Gastroesophageal sphincter (tissue), 4 donors: ENCODE measurements at places on chromosomes 5 and 9. TPM values are rescaled to one million over a fixed set of nuclear protein-coding genes. Genes with fewer than 3 reads are reported as not detected.

DNA sequence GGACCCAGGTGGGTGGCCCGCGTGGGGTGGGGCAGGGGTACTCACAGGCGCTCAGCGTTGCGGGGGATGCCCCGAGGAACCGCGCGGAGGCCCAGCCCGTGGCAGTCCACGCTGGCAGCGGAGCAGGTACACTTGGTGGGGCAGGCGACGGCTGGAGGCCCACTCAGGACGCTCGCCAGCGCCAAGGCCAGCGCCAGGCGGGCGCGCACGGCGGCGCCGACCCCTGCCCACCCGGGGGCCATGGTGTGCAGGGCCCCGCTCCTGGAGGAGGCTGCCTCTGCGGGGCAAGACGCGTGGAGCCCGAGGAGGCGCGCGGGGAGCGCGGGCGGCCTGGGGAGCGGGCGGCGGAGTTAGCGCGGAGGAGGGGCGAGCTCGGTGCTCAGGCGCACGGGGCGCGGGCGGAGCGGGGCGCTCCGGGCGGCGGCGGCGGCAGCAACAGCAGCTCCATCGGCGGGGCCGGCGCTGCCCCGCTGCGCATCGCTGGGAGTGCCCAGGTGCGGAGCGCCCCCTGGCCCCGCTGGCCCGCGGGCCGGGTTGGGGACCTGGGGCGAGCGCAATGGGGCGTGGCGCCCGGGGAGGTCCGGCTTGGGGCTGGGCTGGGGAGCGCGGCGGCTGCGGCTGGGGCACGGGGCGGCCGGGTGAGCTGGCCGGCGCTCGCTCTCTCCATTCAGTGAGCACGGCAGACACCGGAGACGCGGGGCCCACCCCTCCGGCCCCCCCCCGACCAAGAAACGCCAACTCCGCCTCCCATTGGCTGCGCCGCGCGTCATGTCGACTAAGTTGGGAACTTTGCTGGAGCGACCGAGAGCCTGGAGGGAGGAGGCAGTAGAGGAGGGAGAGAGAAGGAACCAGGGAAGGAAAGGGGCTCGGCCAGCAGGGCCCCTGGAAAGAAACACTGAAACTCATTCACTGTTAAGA lies at the start of gene SLIT3:
Gene SLIT3, minus strand, starts transcription at position 672 of the 918 bp plus-strand sequence. Its CDS starts 430 bp downstream, at position 242.
- peak; percentile 83 for ATAC-seq

DNA sequence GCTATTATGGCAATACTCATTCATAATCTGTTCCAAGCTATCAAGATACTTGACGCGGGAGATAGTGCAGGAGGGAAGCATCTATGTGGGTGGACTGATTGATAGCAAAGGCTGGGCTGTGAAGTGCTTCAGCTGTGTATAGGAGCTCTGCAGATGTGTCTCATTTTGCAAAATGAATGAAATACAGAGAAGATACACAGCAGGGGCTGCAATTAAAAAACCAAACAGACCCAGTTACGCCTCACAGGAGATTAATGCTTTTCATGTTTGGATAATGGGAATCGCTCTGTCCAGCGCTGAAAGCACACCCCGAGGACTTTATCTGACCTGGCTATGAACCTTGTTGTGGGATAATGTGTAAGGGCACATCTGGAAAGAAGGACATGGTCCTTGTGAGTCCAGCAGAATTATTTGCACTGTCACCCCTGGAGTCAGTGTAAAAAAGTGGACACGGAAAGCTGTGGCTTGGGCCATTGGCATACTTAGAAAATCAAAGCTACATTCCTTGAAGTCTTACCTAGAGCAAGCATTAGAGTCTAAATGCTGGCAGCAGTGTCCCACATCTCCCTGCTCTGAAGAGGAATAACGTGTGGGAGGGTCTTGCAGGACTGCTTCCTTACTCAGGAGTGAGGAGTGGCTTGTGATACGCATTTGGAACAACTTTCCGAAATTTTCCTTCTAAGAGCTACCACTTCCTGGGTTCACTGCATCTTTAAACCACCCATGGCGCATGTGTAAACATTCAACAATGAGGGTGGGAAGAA lies 2.6 kb downstream of the SH3RF2 start:
- ATAC-seq = no peak

GRCh38 chr5:175694371-175695160 lies 36.7 kb downstream of the HRH2 start:
- no peak for ATAC-seq

DNA sequence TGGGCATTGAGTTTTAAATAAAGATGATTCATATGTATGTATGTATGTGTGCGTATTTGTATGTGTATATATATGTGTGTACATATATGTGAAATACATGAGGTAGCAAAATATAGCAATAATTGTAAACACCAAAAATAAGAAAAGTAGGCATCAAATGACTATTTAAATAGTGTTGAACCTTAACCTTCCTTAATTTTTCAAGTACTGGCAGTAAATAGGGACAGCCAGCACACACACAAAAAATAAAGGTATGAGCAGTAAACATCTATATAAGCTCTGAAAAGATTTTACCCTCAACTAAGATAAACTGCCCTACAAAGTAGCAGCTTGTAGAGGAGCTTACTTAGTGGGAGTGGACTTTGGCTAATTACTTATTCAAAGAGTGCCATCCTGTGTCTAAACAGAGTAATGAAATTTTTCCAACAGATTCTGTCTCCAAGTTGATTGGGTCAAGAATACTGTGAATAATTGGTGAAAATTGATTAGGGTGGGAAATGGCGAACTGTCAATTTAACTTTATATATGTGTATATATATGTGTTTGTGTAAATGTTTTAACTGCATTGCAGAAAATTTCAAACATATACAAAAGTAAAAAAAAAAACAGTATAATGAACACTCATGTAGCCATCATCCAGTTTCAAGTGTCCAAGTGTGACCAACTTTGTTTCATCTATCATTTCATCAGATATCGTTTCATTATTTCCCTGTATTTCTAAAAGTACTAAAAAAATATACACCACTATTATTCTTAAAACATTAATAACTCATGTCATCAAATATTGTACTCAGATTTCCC lies 2.0 kb upstream of the ADAMTS6 start:
- no peak for ATAC-seq

The GRIN3A gene
- total RNA-seq = 0.69 TPM

The ANKRD34B gene
- total RNA-seq = not detected

The OGN gene
- 32.4 TPM for total RNA-seq

The SLC34A1 gene
- not detected for total RNA-seq
